ENCODE measurements at places on chromosomes 1 and 21.

DNA sequence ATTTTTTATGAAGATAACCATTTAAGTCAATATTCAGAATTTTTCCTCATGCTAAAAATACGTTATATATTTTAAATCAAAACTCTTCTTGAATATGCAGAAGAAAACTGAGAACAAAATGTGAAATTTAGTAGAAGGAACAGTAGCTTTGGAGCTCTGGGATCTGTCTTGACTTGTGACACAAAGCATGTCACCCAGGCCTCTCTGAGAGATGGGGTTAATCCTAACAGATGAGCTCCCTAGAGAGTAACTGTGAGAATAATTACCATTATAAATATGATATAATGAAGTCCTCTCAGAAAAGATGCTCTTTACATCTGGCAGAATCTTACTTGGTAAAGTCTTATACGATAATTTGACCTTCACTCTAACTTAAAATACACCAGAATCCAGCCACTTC lies 272.0 kb downstream of the PTPRC start:
- DNase-seq: no peak

DNA sequence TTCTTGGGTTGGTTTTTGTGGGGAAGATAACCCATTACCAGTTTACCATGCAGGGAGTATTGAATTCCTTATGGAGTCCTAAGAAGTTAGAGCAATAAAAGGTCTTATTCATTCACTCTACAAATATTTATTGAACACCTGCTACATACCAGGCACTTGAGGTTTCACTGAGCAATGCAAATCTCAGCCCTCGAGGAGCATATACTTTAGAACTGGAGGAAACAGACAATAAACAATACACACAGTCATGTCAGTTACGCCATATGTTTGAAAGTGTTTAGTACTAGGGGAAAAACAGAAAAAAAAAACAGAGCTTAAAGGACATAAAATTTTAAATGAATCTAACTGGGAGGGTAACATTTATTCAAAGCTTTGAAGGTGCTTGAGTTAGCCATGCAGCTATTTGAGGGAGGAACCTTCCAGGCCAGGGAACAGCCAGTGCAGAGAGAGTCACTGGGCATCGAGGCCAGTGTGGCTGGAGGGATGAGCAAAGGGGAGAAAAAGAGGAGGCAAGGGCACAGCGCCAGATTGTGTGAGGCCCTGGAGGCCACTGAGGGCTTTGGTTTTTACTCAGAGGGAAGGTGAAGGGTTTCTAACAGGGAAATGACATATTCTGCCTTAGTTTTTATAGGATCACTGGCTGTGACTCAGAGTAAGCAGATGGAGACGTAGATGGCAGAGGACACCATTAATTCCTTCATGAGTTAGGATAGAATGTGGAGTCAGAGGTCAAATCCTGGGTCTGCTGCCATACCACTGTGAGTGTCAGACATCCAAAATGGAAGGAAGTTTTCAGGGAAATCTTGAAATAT lies 32.7 kb downstream of the C1orf21 start:
- no peak for DNase-seq

- DNase-seq: no peak
These were observed 90.3 kb downstream of the DISP1 start for GRCh38 chr1:222905151-222905550.

- DNase-seq: no peak
These were observed 174.1 kb upstream of the SGIP1 start for GRCh38 chr1:66359815-66360214.
